ENCODE measurements at places on chromosomes 7 and 10. TPM values are rescaled to one million over a fixed set of nuclear protein-coding genes. Genes with fewer than 3 reads are reported as not detected.

CABCOCO1 gene
- 1.5 TPM for total RNA-seq

GSTO2 gene
- 0.42 TPM for total RNA-seq

SOSTDC1 gene
- 1.2 TPM for total RNA-seq

NPY gene
- total RNA-seq: 25.3 TPM

PAX4 gene
- not detected for total RNA-seq

DNA sequence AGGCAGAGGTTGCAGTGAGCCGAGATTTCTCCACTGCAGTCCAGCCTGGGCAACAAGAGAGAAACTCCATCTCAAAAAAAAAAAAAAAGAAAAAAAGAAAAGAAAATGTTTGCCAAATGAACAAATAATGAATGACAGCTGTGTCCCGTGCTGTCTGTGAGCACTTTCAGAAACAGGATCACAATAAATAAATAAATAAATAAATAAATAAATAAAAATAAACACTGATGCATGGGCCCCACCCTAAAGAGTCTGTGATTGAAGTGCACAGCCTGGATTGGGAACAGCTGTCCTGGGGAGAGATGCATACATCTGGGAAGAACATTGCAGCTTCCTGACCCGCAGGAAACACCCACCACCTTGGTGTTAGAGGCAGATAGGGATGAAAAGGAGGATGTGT, 123.6 kb downstream of the NPTX2 start:
- H3K27me3 ChIP-seq: no peaks in the 10 kb centered on the region
- H3K4me3 ChIP-seq: no peak overlapping the region
- H3K4me1 ChIP-seq: no peaks in the 10 kb centered on the region
- DNase-seq: no peak
- H3K27ac ChIP-seq: no peak overlapping the region

DNA sequence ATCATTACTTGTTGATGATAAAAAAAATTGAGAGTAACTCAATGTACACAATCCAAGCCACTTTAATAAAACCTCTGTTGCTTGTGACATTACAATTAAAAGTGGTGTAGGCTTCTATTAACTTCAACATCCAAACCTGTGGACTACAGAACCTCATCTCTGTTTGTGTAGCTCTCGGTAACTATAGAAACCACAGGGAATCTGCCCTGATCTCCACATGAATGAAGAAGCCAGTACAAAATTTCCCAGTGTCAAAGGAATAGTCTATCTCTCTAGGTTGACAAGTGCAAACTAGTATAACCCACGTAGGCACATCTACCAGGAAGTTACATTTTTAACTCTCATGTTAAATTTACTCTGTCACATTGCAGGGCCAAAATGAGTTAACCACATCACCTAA, 204.3 kb downstream of the CHCHD3 start:
- H3K27me3 ChIP-seq: no peaks in the 10 kb centered on the region
- no peak overlapping the region for H3K27ac ChIP-seq
- H3K36me3 ChIP-seq: no peaks in the 10 kb centered on the region
- DNase-seq: no peak
- H3K4me3 ChIP-seq: no peak overlapping the region

DNA sequence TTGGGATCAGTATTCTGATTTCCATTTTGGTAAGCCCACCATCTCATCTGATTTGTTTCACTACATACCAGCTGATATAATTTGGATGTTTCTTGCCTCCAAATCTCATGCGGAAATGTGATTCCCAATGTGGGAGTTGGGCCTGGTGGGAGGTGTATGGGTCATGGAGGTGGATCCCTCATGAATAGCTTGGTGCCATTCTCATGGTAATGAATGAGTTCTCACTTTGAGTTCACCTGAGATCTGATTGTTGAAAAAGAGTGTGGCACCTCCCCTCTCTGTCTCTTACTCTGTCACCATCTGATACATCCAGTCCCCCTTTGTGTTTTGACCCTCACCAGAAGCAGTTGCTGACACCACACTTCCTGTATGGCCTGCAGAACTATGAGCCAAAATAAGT, 347.3 kb downstream of the ARL4A start:
- H3K27me3 ChIP-seq: no peaks in the 10 kb centered on the region
- no peak overlapping the region for H3K27ac ChIP-seq
- H3K4me1 ChIP-seq: peaks cover 7% of the 10 kb centered on the region
- no peak overlapping the region for H3K4me3 ChIP-seq
- DNase-seq: no peak

DNA sequence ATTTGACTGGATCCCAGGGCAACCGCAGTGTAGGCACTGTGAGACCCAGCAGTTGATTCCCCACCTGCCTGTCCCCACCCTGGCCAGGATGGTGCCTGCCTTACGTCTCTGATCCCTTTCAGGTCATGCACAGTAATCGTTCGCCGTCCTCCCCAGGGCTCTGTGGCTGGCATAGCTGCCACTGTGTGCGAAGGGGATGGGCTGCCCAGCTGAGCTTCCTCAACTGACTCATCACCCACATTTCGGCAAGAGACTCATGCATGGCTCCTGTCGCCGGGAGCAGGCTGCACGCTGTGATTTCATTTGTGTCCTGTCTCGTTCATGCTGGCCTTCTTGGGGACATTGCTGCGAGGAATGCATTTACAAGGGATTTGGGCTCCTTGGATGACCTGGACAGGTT, 252.4 kb downstream of the KLF6 start:
- H3K27ac ChIP-seq: no peak overlapping the region
- H3K36me3 ChIP-seq: no peaks in the 10 kb centered on the region
- DNase-seq: no peak
- H3K4me3 ChIP-seq: no peak overlapping the region
- H3K27me3 ChIP-seq: no peaks in the 10 kb centered on the region
- peaks cover 8% of the 10 kb centered on the region for H3K4me1 ChIP-seq

DNA sequence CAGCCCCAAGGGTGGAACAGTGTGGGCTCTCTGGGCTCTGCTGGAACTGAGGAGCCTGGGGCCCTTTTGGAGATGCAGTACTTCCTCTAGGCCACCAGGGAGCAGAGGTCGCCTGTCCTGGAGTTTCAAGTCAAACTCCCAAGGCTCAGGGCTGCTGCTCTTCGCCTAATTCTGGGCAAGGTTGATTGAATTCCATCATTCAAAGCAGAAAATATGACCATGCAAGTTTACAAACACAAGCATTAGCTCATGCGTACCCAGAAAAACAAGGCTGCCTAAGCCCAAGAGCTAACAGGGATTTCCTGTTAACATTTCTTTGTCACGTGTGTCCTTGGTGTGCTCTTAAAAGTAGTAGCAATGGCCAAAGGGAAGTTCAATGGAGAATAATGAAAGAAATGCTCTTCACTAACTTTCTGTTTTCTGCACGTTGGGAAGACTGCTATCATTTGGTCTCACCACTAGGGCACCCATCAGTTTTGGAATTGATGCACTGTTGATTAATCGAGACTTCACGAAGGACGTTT, 20.1 kb downstream of the LDB3 start:
- no peak for DNase-seq
- H3K4me1 ChIP-seq: peaks cover 57% of the 10 kb centered on the region
- H3K27me3 ChIP-seq: no peaks in the 10 kb centered on the region
- H3K36me3 ChIP-seq: peaks cover 3% of the 10 kb centered on the region
- H3K27ac ChIP-seq: peak overlapping the region; percentile 91

GRCh38 chr10:56646329-56647111, 285.5 kb upstream of the ZWINT start:
- H3K27me3 ChIP-seq: no peaks in the 10 kb centered on the region
- H3K4me3 ChIP-seq: no peak overlapping the region

Measured in esophagus muscularis mucosa (tissue), 4 donors.